ENCODE measurements at places on chromosomes 2 and 18. TPM values are rescaled to one million over a fixed set of nuclear protein-coding genes. Genes with fewer than 3 reads are reported as not detected.

- no peak for DNase-seq
- H3K27me3 ChIP-seq, result no peaks in the 10 kb centered on the region
- H3K27ac ChIP-seq, result no peak overlapping the region
- peaks cover 18% of the 10 kb centered on the region for H3K4me1 ChIP-seq
These were observed 78.6 kb downstream of the SCG2 start for GRCh38 chr2:223523551-223524001.

DNA sequence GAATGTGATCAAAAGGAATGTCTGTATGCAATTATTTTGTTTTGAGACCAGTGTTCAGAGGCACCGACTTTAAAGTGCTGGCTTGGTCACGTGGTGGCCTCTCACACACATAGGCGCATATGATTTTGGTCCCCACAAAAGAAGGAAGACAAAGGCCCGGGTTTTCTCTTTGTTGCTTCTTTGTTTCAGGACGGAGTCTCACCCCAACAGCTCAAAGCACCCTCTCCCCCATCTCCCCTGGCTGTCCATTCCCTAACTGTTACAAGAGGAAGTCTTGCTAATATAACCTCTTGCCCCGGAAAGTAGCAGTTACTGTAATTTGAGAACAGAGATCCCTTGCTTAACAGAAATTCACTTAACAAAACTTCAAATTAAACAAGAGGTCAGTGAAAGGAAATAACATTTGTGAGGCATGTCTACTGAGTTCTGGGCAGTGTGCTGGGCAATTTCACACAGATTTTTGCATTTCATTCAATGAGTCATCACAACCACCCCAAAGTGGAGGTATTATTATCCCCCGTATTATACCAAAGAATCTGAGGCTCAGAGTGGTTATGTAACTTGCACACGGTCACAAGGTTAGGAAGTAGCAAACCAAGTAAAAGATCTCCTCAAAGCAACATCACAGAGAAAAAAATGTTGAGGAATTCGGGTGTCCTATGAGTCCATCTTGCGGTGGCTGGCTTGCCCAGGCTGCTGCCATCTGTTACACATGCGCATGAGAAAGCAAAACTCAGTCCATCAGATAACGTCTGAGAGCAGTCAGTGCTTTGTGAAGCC lies 75.8 kb downstream of the SDC1 start:
- H3K27ac ChIP-seq, result peak overlapping the region; percentile 86
- no peaks in the 10 kb centered on the region for H3K27me3 ChIP-seq
- H3K36me3 ChIP-seq, result no peaks in the 10 kb centered on the region

DNA sequence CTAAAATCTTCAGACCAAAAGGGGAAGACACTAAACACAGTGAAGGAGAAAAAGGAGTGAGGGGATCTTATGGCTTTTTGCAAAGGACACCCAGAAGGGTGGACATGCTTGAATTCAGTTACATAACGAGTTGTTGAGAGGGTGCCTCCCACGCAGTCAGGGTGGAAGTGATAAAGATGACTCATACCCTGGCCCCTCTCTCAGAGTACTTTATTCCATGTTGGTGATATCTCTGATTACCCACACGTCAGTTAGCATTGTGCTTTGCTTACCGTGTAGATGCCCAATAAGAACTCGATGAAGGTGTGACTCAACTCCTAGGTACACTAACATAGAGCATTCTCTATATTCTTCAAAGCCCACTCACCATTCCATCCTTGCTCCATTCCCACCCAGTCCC lies 44.4 kb downstream of the EN1 start:
- H3K27ac ChIP-seq, result no peak overlapping the region
- H3K27me3 ChIP-seq, result peaks cover 17% of the 10 kb centered on the region
- no peak for DNase-seq
- no peaks in the 10 kb centered on the region for H3K4me1 ChIP-seq
- no peak overlapping the region for H3K4me3 ChIP-seq

- peak overlapping the region; percentile 94 for H3K27ac ChIP-seq
- no peak overlapping the region for H3K4me3 ChIP-seq
- H3K36me3 ChIP-seq, result no peaks in the 10 kb centered on the region
- H3K27me3 ChIP-seq, result no peaks in the 10 kb centered on the region
- DNase-seq, result no peak
These were observed 91.8 kb upstream of the ST6GAL2 start for GRCh38 chr2:106977717-106978116.

DNA sequence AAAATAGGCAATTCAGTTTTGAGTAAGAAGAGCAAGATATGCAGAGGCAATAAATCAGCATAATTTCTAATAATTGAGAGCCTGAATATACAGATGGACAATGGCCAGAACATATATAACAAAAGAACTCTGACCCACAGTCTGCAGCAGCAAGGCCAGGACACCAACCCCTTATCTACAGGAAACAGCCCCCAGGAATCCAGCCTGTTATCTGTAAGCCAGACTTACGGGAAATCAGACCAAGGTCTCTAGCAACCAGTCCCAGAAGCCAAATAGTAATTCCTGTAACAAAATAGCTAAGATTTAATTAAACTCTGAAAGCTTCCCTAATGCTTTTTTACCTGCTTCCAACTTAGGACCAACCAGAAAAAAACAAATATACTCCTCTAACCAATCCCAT lies 434.5 kb upstream of the GYPC start:
- no peaks in the 10 kb centered on the region for H3K27me3 ChIP-seq
- H3K36me3 ChIP-seq, result no peaks in the 10 kb centered on the region
- H3K4me1 ChIP-seq, result peaks cover 4% of the 10 kb centered on the region
- no peak overlapping the region for H3K4me3 ChIP-seq

DNA sequence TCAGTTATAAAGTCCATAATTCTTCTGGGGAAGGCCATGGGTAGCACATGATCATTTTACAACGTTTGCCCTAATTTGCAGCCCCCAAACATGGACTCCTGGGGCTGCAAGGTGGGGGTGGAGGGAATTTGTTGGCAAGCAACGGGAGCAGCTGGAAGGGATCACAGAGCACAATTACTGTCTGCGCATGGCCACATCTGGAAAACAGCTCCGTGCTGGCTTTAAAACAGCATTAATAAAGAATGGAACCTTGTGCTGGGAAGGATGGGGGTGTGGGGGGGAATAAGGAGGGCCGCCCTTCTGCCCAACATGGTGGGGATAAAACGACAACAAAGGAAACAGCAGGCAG lies 60.9 kb upstream of the SLC14A2 start:
- no peak overlapping the region for H3K27ac ChIP-seq
- no peak for DNase-seq
- no peak overlapping the region for H3K4me3 ChIP-seq
- no peaks in the 10 kb centered on the region for H3K36me3 ChIP-seq

DNA sequence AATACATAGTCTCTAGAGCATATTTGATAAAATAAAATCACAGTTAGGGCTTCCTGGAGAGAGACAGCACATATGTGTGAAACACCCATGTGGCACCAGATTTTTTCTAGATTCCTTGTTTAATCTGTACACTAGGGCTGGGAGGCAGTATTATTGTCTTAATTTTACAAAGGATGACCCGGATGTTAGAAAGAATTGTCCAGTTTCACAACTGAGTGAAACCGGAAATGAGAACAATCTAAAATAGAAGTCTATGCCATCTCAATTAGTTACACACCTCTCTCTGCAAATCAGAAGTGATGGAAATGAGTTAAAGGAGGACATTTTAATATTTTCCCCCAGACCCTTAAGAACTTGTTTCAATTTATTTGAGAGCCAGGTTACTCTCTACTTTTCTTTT lies 463.7 kb upstream of the DSEL start:
- no peak overlapping the region for H3K4me3 ChIP-seq
- peaks cover 5% of the 10 kb centered on the region for H3K4me1 ChIP-seq
- no peak for DNase-seq
- no peaks in the 10 kb centered on the region for H3K27me3 ChIP-seq

The COBLL1 gene
- total RNA-seq, result 43.7 TPM

The LRRTM1 gene
- not detected for total RNA-seq

The RAB17 gene
- 0.68 TPM for total RNA-seq

The ALPP gene
- not detected for total RNA-seq

Data from chondrocyte (in vitro differentiated cells).